ENCODE measurements at places on chromosomes 6 and 20.

DNA sequence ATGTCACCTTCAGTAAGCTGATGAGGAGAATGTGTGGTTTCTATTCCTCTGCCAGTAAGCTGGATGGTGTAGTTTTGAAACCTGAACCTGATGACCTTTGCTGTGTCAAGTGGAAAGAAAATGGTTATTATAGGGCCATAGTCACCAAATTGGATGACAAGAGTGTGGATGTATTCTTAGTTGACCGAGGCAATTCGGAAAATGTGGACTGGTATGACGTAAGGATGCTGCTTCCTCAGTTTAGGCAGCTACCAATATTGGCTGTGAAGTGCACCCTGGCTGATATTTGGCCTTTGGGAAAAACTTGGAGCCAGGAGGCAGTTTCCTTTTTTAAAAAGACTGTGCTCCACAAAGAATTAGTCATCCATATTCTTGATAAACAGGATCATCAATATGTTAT lies 2.0 kb downstream of the TDRD6 start:
- DNase-seq: no peak

DNA sequence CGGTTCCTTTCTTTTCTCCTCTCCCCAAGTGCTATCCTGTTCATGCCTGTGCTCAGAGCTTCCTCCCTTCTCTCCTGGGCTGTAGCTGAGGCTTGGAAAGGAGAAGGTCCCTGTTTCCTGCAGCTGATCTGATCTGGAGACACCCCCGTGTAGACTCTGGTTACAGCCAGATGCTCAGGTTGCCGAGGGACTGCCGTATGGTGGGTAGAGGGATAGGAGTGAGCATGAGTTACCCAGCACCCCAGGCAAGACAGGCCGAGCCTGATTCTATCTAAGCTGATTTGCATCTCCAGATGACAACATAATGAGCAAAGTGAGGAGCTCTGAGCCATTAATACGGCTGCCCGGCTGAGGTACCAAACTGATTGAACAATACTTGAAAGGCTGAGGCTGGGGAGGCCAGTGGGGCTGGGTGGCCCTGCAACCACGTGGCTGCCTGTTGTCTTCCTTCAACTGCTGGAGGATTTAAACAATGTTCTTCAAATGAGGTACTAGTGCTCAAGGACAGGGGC lies 91.8 kb downstream of the ASXL1 start:
- no peak for DNase-seq

- no peak for DNase-seq
These were observed 112.4 kb upstream of the ZNF217 start for GRCh38 chr20:53706008-53706465.

DNA sequence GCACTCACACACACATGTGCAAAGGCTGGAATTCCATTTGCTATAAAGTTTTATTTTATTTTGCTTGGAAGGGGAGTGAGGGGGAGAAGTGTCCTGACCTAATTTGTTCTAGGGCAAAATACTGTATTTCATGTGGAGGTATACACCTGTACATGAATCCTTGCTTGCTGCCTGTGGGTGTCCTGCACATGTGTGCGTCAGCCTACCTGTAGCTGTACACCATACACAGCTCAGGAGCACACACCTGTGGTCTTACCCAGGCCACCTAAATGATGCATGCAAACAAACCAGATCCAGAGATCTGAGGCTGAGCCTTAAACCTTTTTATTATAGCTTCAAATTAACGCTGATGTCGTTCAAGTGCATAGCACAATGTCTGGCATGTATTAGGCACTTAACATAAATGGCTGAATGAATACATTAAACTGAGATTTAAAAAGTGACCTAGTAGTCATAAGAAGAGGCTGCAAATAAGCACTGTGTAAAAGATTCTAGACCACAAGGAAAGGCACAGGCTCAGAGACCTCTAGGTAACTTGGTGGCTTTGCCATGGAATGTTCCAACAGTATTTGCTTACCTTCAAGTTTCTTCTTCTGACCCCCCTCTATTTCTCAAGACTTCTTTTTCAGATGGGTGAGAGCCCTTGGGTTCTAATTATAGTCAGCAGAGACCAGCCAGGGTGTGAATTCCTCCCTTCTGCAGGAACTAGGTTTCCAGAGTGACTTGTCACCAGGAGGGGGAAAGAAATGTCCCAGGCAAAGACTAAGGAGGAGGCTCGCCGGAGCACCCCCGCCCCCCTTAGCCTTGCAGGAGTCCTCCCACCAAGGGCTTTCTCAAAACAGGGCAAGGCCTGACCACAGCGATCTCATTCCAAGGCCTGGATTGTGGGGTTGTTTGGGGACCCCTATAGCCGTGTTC lies 13.4 kb downstream of the FOXC1 start:
- no peak for DNase-seq

- DNase-seq: no peak
These were observed 545.4 kb upstream of the JAG1 start for GRCh38 chr20:11219192-11219591.

DNA sequence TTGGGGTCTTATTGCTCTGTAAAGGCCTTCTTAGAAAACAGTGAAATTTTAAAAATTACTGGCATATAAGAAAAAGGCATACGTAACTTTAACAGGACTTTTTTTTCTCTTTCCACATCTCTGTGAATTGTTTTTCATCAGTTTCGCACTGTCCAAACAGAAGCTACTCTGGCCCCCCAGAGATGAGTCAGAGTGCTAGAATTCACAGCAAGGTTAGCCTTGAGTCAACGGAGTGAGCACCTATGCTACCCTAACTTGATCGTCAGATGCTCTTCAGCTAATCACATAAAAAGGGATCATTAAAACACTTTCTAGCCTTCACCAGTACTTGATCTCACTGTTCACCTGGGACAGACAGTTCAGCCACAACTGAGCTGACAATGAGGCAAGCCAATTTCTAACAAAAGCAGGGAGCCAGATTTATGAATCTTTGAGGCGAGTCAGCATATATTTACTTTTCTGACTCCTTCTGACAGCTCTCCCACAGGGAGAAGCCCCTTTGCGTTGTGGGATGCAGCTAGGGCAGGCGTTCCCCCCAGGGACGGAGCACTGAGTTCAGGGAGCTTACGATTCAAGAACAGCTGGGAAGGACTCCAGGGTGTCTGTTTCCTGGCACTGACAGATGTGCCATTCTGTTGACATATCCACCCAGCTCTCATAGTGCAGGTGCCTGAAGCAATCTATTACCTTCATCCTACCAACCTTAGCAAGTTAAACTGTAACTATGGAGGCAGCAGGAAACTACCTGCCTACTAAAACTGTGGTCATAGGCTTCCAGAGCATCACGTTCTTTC lies 46.4 kb upstream of the SPDEF start:
- DNase-seq: no peak

- no peak for DNase-seq
These were observed 9.4 kb upstream of the ADTRP start for GRCh38 chr6:11788043-11788442.

- DNase-seq: no peak
These were observed 13.2 kb downstream of the TMEM74B start for GRCh38 chr20:1171461-1172093.

DNA sequence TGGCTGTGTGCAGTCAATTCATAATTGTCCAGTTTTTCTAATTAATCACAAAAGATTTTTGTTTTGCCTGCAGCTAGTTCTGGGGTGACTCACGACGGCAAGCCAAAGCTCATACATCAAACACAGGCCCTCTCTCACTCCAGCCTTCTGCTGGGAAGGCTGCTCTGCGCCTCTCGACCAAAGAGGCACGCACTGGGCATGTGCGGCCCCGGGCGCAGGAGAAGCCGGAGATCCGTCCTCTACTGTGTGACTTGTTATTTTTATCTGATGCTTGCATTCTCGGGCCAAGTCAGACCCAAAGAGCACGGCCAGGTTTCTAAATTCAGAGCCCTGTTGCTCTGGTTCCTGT lies 98.5 kb downstream of the TFAP2A start:
- DNase-seq: no peak

- DNase-seq: no peak
These were observed 132.8 kb downstream of the PHACTR3 start for GRCh38 chr20:59737073-59737666.

- no peak for DNase-seq
These were observed 9.0 kb downstream of the SFT2D1 start for GRCh38 chr6:166333172-166333995.

GRCh38 chr6:133964052-133964451 lies 11.0 kb downstream of the TBPL1 start:
- DNase-seq: no peak

DNA sequence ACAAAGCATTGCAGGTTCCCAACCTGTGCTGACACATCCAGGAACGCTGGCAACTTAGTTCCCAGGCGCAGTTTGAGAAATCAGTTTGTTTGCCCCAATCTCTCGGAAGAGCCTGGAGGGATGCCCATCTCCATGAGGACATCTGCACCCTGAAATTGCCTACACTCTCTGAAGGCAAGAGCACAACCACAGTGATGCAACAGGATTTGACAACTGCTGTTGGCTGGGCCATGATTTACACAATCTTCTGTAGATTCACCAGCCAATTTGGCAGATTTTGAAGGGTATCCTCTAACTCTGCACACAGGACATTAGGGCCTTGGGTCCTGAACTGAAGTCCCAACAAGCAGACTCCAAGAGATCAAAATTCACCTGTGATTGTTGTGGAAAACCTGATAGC lies 3.4 kb downstream of the APMAP start:
- no peak for DNase-seq

DNA sequence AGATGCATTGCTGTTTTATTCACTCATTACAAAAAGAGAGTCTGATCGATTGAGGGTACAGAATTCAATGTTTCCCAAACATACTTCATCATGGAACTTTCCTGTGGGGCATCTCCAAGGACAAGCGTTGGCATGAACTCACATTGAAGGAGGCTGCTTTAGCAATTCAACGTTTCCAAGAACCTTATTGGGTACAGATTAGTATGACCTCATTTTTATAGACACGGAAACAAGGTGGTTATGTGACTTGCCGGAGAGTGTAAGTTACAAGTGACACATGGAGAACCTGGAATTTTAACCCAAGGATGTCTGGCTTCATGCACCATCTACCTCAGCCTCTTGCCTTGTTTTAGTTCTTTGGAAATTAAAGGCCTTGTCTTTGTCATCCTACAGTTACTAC lies 8.8 kb downstream of the GPR31 start:
- DNase-seq: no peak

- DNase-seq: no peak
These were observed 11.9 kb downstream of the TEAD3 start for GRCh38 chr6:35484921-35485392.

- no peak for DNase-seq
These were observed 40.4 kb upstream of the SYNJ2 start for GRCh38 chr6:157941101-157941863.

DNA sequence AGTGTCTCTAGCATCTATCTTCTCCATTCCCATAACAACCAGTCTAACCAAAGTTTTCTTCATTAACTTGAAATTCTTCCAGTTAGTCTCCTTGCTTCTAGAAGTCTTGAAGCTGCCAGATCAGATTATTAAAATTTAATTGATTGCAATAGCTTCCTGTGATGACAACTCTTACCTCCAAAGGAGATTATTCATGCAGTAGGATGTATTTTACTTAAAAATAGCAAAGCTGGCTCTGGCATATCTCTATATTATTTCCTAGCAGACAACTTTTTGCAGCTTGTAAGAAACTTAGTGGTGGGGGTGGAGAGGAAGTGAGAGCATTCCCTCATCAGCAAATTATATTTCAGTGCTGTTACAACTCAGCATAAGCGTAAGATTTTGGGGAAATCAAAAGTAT lies 290.4 kb downstream of the GRIK2 start:
- DNase-seq: no peak

DNA sequence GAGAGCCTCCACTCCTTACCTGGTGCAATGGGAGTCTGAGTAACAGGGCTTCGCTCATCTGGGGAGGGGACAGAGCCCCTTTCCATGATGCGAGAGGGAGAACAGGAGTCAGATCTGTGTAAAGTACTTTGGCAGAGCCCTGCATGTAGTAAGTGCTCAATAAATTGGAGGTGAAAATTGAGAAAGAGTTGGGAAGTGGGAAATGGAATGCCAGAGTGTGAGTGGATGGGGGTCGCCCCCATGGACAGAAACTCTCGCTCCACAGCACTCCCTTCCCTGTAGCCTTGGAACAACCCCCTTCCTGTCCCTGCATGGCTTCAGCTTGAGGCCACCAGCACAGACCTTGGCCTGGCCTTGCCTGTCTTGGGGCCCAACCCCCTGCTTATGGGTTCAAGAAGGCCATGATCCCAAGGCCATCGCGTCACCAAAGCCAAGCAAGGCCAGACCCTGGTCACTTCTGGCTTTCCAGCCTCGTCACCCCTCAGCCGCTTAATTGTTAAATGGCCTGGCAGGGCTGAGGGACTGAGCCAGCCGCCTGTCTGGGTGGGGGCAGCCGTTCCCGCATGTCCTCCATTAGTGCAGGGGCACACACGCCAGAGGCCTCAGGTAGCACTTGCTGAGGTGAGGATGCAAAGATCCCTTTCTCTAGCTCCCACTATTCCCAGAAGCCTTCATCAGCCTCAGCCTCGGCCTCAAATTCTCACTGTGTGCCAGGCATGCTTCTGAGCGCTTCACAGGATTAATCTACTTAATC lies 93.7 kb upstream of the PTPN1 start:
- no peak for DNase-seq

GRCh38 chr6:47182291-47182957 lies 127.3 kb downstream of the TNFRSF21 start:
- no peak for DNase-seq

- DNase-seq: no peak
These were observed 753.3 kb upstream of the MARCKS start for GRCh38 chr6:113103634-113104361.

GRCh38 chr20:42510686-42511085 lies 679.0 kb downstream of the PTPRT start:
- DNase-seq: no peak

DNA sequence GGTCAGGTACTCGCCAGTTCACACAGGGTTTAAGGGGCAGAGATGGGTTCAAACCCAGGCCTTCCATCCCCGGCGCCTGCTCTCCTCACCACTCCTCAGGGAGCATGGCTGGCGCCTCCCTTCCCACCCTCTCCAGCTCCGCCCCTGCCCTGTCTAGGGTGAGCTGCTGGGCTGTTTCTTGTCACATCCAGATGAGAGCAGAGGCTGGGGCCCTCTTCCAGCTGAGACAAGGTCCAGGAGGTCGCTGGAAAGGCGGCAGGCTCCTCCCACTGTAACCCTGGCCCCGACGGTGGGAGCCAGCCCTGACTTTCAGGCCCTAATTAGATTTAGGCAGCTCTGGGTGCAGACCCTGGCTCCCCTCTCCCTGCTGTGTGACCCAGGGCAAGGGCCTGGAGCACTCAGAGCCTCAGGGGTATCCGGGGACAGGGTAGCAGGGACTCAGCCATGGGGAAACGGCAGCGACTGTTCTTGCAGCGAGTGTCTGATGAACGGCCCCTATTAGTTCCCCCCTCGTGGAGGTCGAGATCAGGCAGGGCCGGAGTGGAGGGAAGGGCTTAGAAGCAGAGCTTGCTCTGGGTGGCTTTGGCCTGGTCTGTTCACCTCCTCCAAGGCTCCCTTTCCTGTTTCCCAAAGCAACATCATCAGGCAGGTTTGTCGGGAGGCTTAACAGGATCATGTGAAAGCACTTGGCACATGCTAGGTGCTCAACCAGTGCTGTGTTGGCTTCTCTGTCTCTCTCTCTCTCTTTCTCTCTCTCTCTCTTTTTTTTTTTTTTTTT lies 33.4 kb downstream of the SNAI1 start:
- no peak for DNase-seq

- DNase-seq: no peak
These were observed 6.6 kb downstream of the CITED2 start for GRCh38 chr6:139367810-139368351.

GRCh38 chr6:3142536-3142935 lies 14.8 kb downstream of the TUBB2A start:
- DNase-seq: no peak

GRCh38 chr6:67394254-67394653 lies 1240.8 kb upstream of the ADGRB3 start:
- no peak for DNase-seq
